ENCODE measurements at places on chromosomes 7 and 10.

- peak; percentile 12 for DNase-seq
Observed at GRCh38 chr7:128697302-128697905, 25.3 kb downstream of the GARIN1A start.

DNA sequence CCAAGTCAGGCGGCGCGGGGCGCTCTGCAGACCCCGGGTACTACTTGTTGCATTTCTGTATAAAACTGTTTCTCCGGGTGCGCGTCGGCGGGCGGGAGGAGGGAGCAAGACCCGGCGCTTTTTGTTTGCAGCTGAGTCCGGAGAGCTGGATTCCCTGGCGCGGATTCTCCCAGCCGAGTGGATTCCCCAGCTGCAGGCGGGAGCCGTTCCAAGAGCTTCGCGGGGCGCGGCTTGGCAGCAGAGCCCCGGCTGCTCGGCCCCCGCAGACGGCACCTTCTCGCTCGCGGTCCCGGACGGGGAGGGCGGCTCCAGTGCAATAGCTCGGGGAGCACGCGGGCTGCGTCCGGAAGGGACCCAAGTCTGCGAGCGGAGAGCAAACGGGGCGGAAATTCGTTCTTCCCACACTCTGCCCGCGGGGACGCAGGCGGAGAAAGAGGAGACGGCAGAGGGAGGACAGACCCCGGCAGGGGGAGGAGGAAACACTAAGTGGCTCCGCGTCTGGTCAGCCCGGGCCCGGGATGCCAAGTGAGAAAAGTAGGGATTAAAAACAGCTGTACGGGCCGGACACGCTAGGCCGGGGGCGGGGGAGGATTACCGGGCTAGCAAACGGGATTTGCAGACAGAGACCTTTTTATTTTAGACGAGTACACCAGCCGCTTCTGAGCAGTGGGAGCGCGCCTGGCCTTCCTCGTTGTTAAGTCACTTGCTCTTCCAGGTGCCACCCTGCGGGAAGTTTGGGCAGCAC is at the start of gene TRIL:
Gene TRIL (minus strand): TSS at position 96 of the 745 bp plus-strand sequence. CDS start 284 bp downstream, outside the sequence.
- no peak for DNase-seq

- no peak for DNase-seq
Observed at GRCh38 chr7:103795107-103795506, 194.4 kb downstream of the RELN start.

DNA sequence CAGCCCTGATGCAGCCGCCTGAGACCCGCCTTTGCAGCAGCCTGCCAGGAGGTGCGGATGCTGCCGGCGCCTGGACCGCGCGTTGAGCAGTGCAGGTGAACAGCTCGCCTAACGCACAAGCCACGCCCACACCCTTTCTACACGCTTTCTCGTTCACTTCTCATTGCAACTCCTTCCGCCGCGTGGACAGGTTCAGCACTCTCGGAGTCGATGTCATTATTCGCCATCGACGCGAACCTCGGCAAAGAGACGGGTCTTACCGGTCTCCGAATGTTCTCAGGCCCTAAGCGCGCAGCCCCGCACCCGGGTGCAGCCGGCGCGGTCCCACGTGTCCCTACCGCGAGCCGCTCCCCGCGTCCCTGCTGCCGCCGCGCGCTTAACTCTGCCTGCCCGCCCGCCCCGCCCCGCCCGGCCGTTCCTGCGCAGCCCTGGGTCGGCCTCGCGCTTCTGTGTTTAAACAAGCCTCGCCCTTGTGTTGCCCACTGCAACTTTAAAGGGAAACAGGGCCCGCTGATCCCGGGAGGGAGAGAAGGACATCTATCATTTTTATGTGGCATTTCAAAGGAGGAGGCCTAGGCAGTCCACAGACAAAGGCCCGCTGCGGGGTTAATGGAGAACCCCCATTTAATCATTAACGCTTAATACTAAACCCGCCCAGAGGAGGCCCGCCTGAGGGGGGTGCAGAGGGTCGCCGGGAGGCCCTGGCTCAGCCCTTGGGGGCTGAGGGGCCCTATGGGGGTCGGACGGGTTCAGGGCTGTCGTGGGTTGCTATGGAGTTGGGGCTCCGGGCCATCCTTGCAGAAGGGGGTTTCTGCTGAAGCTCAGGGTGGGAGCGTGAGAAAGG is 128.5 kb downstream of the WDR11 start:
- DNase-seq: no peak

DNA sequence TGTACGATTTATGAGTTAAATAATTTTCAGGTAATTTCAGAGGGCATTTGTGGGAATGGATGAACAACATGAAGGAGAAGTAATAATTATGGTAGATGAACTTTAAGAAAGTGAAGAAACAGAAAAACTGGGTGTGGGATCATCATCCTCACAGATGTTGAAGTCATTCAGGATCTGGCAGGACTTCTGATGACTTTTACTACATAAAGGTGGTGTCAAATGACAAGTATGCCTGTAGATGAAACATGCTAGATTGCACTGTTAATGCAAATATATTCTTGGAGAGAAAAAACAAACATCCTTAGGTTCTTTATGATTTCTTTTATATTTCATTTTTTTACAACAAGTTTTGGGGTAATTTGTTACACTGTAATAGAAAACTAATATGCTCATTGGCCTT is 230.2 kb downstream of the PCLO start:
- DNase-seq: no peak

DNA sequence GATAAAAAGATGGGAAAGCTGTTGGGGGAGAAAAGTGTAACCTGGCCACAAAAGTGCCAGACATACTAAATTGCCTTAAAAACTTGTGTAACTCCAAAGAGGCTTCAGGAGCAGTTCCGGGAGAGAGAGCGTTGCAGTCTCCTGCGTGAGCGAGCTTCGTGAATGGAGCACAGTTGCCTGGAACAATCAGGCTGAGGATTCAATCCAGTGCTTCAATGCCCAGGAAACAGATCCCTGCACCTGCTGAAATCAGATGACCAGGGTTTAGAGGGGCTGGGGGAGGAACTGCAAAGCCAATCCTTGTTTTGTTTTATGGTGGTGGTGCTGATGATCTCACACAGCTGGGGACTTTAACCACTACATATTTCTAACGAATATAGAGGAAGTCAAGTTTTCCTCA is 398.3 kb downstream of the DPP6 start:
- DNase-seq: no peak

DNA sequence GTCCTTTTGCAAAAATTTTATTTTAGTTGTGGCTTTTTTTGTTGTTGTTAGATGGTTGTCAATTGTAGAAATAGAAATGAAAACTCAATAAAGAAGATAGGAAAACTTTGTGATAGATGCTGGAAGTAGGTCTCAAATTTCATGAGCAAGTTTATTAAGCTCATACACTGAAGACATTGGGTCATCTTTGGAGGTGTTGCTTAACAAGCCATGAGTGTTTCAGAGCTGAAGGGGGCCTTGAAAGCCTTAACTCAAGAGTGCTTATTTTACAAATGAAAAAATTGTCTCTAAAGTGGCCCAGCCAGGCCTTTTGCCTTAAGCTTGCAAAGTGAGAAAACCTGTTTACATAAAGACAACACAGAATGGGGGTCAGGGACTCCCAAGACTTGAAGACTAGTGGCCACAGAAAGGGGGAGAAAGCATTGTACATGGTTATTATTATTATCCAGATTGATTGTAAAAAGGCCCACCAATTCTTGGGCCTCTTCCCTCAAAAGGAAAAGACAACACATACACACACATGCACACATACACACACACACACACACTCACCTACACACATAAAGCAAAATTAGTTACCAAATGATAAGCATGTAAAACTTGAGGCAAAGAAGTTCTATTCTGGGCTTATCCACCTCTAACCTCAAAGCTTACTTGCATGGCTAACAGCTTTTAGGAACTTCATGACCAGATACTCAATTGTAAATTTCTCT is 49.7 kb upstream of the GLCCI1 start:
- no peak for DNase-seq

GRCh38 chr7:86013662-86014061 is 630.0 kb upstream of the GRM3 start:
- DNase-seq: no peak

- DNase-seq: no peak
Observed at GRCh38 chr10:69955211-69955805, 97.3 kb upstream of the MACROH2A2 start.

DNA sequence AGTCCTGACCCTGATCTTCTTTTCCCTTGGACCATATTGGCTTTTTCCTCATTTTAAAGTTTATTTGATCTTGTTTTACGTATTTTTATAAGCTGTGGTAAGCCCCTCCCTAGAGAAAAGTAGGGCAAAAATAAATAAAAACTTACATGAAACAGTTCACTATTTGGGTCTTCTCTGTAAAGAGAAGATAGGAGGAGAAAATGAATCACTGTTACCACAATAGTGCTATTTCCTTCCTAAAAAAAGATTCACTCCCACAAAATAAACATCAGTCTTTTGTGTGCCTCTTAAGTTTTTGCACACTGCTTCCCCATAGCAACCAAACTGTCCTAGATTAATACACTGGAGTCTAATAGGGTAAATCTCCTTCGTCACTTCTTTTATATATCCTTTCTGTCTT is 1.4 kb upstream of the SVIL start:
- no peak for DNase-seq

DNA sequence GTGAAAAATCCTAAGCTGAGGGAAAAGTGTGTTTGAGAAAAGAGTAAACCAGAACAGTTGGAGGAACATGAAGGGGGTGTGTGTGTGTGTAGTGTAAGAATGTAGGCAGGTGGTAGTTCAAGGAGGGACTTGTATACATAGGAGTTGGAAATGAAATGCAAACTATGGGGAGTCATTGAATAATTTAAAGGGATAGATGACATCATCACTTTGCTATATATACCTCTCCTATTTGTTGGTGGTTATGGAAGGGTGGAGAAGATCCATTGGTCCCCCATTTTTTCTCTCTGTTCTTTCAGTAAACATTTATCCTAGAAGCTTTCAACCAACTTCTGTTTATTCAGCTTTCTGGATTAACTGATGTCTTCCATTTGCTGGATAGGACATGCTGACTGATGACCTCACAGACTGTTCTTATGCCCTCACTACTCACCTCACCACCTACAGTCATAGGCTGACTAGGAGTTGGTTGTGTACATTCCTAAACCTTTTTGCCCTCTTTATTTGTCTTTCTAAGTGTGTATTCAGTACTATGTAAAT is 20.8 kb downstream of the PPP1R9A start:
- no peak for DNase-seq

DNA sequence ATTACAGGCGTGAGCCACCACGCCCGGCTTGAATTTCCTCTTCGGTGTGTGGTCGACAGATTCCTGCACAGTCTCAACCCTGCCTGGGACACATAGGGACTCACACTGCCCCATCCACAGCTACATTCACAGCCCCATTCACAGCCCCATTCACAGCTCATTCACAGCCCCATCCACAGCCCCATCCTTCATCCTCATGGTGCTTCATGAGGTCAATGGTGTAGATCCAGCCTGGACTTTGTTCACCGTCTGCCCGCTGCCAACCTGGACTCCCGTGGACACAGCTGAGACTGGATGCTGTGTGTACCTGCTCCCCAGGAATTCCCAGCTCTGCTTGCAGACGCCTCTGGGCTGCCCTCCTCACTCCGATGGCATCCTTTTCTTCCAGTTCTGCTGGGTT is 5.2 kb downstream of the IDI2 start:
- DNase-seq: no peak

- no peak for DNase-seq
Observed at GRCh38 chr10:127257395-127257794, 61.0 kb upstream of the INSYN2A start.

DNA sequence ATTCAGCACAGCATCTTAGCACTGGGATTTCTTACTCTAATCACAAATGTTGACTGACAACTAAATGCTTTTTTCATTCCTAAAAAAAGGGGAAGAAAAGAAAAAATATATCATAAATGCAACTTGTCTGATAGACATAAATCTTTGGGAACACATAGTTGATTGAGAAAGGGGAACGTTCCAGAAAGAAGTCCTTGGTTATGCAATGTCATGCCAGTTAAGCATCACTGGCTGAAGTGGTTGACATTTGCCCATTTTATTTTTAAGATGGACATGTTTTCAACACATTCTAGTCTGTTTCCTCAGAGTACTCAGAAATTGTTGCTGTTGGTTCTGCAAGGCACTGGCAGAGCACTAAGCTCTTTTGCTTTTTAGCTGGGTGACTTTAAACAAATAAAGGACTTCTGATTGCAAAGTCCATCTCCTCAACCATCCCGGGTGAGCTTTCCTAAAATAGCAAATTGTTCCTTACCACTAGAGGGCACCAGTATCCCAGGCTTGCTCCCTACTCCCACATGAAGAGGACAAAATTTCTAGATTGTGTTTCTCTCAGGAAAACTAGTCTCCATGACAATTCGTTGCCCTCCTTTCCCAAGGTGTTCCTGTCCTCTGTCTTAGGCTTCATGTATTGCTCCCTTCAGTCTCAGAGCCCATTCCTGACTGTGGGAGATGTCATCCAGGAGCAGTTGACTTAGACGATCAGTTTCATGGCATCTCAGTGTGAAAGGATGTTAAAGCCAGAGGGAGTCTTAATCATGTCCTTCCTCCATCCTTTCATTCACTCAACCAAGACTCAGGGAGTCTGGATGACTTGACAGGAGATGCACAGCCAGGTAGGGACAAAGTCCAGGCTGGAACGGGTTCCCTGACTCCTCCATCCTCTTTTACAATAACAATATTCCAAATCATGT is 23.9 kb downstream of the OPALIN start:
- no peak for DNase-seq

GRCh38 chr7:124780608-124781007 is 15.0 kb upstream of the GPR37 start:
- no peak for DNase-seq

DNA sequence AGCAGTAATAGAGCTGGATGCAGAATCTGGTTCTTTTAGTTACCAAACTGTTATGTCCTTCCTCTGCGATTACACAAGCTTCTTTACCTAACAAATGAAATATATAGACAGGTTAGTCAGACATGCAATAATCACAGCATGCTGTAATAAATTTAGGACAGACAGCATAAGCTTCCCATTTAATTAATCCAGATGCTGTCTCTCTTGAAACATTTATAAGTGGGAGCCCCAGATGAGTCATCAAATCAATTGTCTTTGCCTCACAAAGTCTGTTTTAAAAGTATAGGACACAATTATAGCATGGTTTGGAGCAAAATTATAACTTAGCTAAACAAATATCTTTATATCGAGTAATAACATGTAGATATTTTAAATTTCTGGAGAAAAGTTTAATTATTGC is 1.6 kb downstream of the CDNF start:
- no peak for DNase-seq

DNA sequence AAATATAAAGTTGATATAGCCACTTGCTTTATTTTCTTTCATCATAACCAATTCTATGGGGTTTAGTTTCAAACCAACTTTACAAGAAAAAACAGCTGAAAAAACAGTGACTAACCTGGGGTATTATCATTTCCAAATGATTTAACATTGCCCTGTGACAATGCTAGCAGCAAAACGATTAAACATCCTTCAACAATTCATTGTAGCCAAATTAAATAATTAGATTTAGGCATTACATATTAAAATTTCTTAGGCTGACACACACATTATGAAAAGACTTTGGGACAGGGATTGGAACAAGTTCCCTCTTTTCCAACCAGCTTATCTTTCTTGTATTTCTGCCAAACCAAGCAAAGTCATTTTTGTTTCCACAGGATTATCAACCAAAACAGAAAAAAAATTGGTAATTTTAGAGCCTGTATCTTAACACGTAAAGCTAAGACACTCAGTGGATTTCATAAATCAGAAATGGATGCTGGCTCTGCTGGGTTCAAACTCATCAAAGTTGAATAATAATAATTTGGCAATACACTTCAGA is 84.0 kb downstream of the SEMA3D start:
- peak; percentile 32 for DNase-seq

GRCh38 chr10:93245147-93245546 is 171.5 kb downstream of the CYP26A1 start:
- DNase-seq: no peak

Measured in fibroblast of skin of left biceps (primary cell).